Large intestine (tissue), 12 donors: ENCODE measurements at places on chromosomes 2 and 18. TPM values are rescaled to one million over a fixed set of nuclear protein-coding genes. Genes with fewer than 3 reads are reported as not detected.

GREB1 gene
- polyA plus RNA-seq: 2.6 TPM

GRCh38 chr18:31979714-31980113 lies 36.8 kb upstream of the TRAPPC8 start:
- H3K4me3 ChIP-seq: no peak overlapping the region
- no peaks in the 10 kb centered on the region for H3K36me3 ChIP-seq
- peaks cover 3% of the 10 kb centered on the region for H3K4me1 ChIP-seq
- no peaks in the 10 kb centered on the region for H3K27me3 ChIP-seq
- H3K27ac ChIP-seq: no peak overlapping the region
- peak; percentile 29 for DNase-seq

- no peaks in the 10 kb centered on the region for H3K27me3 ChIP-seq
- H3K36me3 ChIP-seq: peaks cover 3% of the 10 kb centered on the region
- H3K4me1 ChIP-seq: peaks cover 19% of the 10 kb centered on the region
- H3K27ac ChIP-seq: peak overlapping the region; percentile 83
These were observed 56.2 kb downstream of the UXS1 start for GRCh38 chr2:106137731-106138521.

GRCh38 chr2:44866152-44866551 lies 75.3 kb upstream of the SIX3 start:
- H3K4me3 ChIP-seq: no peak overlapping the region
- no peaks in the 10 kb centered on the region for H3K4me1 ChIP-seq
- H3K27me3 ChIP-seq: peaks cover 22% of the 10 kb centered on the region

DNA sequence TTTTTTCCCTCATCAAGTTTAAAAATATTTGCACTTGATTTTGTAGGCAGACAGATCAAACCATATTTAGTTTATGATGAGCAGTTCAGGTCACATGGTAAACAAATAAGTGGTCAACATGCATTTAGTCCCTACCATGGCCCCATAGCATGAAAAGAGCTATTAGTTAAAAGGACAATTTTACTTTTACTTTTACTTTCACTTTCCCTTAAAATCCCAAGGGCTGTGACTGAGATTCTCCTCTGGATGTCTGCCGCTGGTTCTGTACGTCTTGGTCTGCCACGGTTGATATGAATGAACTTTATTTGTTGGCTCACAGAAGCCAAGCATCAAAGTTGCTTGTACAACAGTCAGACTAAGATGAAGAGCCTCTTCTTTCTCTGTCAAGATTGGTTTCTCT lies 626.2 kb upstream of the CDH7 start:
- no peak overlapping the region for H3K27ac ChIP-seq
- DNase-seq: no peak
- no peaks in the 10 kb centered on the region for H3K4me1 ChIP-seq
- H3K4me3 ChIP-seq: no peak overlapping the region
- H3K27me3 ChIP-seq: no peaks in the 10 kb centered on the region
- no peaks in the 10 kb centered on the region for H3K36me3 ChIP-seq
